ENCODE measurements at places on chromosomes 6 and 20.

DNA sequence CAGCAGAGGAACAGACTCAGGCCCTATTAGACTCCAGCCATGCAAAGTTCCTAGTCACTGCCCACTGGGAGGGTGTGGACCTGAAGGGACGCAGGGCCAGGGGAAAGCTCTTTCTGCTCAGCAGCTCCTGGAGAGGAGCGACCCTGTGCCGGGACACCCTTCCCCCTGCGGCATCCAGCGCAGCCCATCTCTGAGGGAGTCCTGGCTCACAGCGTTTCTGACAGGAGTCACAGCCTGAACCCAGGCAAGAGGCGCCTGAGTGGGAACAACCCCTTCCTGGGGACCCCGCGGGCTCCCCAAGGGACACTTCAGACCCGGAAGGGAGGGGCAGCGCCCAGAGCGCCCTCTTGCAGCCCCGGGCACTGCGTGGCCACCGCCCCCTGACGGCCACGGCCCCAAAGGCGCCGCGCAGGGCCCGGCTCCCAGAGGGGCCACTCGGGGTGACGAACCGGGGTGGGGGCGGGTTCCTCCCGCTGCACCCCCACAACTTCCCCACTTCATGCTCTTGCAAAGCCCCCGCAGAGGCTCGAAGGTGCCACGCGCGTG, 862 bp downstream of the UCKL1 start:
- DNase-seq = no peak

GRCh38 chr20:46820682-46821081, 74.0 kb upstream of the EYA2 start:
- DNase-seq = no peak

GRCh38 chr6:126945812-126946360, 172.6 kb upstream of the RSPO3 start:
- no peak for DNase-seq

DNA sequence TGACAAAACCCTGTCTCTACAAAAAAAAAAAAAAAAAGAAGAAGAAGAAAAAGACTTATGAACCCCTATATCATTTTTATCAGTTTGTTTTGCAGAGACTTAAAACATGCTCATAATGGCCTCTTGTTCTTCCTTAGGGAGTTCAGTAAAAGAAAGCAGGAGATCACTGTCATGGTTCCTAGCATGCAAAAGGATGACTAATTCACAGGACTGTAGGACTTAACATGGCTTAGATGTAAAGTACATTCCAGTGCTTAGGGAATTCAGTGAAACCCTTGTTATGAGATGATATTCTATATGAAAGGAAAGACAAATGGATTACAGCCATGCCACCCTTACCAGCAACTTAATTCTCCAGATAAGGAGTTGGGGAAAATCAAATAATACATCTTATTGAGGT, 29.5 kb downstream of the EEF1A1 start:
- no peak for DNase-seq

DNA sequence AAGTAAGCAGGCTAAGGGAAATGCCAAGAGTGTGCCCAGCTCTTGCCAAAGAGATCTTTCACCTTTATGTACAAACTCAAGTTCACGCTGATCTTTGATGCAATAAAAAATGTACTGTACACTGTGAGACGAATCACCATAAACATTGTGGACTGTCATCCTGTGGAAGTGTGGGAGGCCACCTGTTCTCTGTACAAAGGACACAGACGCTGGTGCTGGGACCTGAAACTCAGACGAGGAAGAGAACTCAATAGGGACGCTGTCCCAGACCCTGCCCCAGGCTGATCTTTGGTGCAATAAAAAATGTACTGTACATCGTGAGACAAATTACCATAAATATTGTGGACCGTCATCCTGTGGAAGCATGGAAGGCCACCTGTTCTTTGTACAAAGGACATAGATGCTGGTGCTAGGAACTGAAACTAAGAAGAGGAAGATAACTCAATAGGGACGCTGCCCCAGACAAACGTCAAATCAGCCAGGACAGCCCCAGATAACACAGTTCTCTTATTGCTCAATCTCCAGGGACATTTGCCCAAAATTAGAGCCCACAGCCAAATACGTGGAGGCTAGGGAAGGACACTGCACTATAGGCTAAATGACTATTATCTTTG, 312.7 kb upstream of the SGK1 start:
- DNase-seq = no peak

DNA sequence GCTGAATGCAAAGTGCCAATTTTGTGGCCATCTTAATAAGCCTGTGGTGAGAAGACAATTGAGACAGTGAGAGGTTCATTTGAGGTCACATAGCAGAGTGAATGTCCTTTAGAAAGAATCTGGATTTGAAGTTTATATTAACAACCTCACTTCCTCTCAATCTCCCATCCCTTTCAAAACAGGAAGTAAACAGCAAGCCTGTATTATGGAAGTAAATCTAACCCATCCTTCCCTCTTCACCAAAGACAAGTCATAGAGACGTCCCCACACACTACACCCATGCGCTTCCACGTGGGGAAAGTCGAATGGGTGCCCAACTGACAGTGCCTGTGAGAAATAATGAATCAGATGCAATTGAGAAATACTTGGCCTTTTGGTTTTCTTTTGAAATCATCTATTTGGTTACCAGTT, 28.8 kb upstream of the CCND3 start:
- no peak for DNase-seq

DNA sequence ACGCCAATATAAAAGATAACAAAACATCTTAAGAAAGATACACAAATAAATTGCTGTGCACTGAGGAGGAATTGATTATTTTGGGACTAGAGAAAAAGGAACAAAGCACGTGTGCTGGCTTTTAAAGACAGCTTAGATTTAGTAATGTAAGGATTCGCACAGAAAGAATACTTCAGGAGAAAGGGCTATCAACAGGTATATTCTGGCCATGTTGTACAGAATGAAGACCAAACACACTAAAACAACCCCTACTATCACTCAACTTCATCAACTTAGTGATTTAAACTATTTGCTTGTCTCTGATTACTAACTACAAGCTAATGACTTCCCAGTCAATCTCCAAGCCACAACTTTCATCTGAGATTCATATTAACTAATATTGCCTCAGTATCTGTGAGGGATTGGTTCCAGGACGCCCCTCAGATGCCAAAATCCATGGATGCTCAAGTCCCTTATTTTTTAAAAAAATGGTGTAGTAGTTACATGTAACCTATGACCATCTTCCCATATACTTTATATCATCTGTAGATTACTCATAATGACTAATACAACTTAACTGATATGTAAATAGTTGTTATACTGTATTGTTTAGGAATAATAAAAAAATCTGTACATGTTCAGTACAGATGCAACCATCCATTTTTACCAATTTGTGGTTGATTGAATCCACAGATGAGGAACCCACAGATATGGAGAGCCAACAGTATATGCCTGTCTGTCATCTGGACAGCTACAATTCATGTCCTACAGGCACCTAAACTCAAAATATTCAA, 4.5 kb downstream of the DEK start:
- no peak for DNase-seq

DNA sequence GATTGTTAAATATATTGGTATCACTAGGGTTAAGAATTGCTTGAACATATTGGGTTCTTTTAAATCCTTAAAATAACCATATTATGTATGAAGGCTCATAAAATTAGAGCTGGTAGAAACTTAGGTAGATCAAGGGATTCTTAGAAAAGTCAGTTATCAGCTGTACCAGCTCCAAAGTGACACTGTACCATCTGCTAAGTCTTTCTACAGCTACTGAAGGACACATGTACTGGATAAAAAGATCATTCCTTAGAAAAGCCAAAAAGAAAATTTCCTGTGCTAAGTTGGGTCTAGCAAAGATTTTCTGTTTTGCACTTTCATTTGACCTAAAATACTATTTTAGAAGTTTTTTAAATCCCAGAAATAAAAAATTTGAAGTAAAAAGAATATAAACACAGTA, 130.4 kb downstream of the CD164 start:
- DNase-seq = no peak

- DNase-seq = no peak
These were observed 303.6 kb downstream of the TRDN start for GRCh38 chr6:123333000-123333756.

GRCh38 chr6:145866456-145867396, 52.1 kb upstream of the FBXO30 start:
- no peak for DNase-seq

GRCh38 chr6:81643156-81643555, 109.3 kb downstream of the TENT5A start:
- DNase-seq = no peak

DNA sequence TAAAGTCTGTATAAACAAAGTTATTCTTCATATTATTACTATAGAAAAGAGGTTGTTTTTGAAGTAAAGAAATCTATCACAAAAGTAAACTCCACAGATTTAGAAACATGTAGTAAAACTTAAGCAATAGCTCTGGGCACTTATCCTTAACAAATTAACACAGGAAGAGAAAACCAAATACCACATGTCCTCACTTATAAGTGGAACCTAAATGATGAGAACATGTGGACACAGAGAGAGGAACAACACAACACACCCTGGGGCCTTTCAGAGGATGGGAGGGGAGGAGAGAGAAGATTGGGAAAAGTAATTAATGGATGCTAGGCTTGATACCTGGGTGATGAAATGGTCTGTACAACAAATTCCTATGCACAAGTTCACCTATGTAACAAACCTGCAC, 57.2 kb downstream of the C6orf58 start:
- no peak for DNase-seq

- DNase-seq = no peak
These were observed 2.6 kb upstream of the ABT1 start for GRCh38 chr6:26594131-26594498.

GRCh38 chr6:148893481-148893880, 146.7 kb downstream of the UST start:
- DNase-seq = no peak

GRCh38 chr6:36851626-36852025, 12.4 kb upstream of the CPNE5 start:
- no peak for DNase-seq

DNA sequence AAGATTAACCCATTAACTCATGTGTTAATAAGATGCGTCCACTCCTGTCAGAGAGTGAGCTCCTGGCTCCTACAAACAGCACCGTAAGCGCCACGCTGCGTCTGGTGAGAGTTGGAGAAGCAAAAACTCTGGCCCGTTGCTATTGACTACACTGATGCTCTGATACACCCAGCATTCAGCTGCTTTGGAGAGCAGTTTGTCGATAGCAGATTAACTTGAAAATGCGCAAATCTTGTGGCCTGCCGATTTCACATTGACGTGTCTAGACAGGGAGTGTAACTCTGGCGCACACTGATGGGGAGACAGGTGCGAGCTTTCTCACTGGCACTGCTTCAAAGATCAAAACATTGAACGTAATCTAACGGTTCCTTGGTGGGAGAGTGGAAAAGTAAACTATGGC, 151.7 kb upstream of the RPS6KA2 start:
- DNase-seq = no peak
